ENCODE measurements at places on chromosomes 1 and 21.
A peak's percentile ranks its signal among the peaks of the same experiment; 100 is the strongest.

DNA sequence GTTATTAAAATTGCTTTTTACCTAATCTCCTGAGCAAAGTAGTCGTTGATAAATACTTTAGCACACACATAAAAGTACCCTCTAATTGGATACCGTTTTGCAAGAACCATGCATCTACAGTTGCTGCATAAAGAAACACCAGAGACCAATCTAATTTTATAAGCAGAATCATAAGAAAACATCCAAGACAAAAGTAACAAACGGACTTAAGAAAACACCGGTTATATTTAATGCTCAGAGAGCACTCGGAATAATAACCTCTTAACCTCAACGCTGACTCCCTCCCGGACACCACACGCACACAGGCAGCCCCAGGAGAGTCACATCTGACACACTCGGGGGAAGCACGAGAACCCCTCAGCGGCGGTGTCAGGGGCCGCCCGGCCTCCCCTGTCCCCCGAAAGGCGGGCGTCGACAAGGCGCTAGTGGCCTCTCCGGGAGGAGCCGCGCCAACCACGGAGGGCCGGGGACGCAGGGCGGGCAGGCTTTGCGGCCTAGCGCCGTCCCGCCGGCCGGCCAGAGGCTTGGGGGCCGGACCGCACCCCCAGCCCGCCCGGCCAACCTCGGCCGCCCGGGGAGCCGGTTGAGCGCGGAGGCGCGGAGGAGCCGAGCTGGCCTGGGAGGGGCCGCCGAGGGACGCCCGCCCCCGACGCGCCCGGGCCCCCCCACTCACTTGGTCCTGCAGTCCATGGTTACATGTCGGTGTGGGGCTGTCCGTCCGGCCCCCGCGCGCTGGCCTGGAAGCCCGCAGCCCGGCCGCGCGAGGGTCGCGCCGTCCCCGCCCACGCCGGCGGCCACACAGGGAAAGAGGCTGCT lies 606 bp downstream of the DENND1B start:
- peak; percentile 36 for DNase-seq

- DNase-seq = no peak
Measured at GRCh38 chr1:89689234-89689633, 56.3 kb downstream of the LRRC8C start.

- DNase-seq = no peak
Measured at GRCh38 chr1:67672260-67672803, 12.7 kb upstream of the GADD45A start.

- no peak for DNase-seq
Measured at GRCh38 chr21:43321111-43321510, 105.8 kb downstream of the SIK1 start.

DNA sequence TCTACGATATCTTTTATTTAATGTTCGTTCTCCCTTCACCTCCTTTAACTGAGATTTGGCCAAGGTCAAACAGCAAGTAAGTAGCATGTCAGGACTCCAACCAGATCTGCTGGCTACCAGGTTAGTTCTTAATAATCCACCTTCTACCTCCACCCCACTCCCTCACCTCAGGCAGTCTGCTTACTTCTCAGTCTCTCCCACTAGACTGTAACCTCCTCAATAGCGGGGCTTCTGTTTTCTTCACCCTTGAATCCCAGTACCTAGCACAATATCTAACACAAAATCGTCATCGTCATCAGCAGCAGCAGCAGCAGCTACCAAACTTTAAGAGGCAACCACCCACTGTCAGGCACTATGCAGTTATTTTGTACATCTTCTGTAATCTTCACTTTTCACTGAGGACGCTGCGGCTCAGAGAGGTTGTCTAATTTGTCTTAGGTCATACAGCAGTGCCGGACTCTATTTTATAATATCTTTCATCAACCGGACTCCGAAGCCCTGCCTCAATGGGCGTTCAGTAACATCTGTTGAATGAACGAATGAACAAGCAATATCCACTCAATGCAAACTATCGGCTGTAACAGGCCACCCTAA lies 859 bp upstream of the MAGI3 start:
- DNase-seq = no peak

DNA sequence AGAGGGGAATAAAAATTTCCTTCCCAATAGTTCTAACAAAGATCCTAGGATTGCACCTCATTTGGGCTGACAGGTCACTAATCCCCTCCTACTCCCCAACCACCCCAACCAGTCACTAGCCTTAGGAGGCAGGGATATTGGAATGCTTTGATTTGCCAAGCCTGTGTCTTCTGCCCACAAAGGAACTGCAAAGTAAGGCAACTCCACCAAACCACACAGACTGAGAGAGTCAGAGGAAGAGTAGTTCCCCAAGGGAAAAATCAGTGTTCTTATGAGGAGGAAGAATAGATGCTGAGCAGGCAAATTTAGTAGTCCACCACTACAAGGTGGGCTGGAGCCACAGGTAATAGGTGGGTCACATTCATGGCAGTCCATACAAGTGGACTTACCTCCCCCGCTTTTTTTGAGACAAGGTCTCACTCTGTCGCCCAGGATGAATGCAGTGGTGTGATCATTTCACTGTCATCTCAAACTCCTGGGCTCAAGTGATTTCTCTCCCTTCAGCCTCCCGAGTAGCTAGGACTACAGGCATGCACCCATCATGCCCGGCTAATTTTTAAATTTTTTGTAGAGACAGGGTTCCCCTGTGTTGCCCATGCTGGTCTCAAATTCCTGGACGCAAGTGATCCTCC lies 3.7 kb upstream of the TMEM39B start:
- no peak for DNase-seq

DNA sequence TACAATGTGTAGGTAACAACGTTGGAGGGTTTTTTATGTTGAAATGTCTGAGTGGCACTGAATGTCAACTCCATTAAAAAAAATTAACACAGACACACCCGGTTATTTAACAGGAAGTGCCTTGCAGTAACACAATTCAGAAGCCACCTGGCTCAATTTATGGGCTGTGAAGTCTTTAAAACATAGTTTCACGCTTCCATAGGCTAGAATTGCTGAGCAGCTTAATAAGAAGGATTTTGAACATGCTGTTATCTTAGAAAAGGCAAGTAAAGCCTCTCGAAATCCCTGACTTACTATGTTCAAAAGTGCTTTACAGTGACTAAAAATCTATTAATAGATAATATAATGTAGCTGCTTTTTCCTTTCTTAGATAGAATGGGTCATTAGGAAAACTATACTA lies 19.7 kb downstream of the SRSF4 start:
- no peak for DNase-seq

- DNase-seq = no peak
Measured at GRCh38 chr1:162059721-162060120, 9.8 kb upstream of the NOS1AP start.

DNA sequence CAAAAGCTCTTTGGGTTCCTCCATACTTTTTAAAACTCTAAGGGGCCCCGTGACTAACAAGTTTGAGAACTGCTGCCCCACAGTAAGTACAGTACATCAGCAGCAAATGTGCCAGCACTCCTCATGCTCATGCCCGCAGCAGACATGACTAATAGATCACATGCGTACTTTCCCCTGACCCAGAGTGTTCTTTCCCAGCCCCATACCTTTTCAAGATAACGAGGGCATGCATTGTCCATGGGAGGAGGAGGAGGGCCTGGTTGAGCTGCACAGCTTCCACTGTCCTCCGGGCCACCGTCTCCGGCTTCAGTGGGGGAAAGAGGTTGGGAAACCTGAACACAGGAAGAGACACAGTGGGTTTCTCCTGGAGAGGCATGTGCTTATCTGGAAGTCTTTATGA lies 45.5 kb downstream of the DHRS3 start:
- DNase-seq = no peak

GRCh38 chr21:41761211-41761933 lies 5.5 kb downstream of the RIPK4 start:
- no peak for DNase-seq

DNA sequence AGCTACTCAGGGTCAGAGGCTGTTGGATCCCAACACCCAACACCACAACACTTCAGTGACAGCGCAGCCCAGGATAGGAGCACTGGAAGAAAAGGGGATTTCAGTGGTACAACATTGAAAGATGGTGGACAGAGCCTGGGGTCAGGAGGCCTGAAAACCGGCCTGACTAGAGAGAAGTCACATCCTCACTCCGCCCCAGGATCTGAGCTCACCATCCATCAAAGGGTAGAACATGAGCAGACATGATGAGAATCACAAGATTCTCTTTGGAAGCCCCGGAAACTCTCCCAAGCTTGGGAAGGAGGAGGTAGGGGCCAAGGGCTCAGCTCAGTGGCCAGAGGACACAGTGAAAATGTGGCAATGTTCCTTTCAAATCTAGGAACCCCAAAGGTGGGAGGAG lies 271.3 kb downstream of the NPHP4 start:
- no peak for DNase-seq

DNA sequence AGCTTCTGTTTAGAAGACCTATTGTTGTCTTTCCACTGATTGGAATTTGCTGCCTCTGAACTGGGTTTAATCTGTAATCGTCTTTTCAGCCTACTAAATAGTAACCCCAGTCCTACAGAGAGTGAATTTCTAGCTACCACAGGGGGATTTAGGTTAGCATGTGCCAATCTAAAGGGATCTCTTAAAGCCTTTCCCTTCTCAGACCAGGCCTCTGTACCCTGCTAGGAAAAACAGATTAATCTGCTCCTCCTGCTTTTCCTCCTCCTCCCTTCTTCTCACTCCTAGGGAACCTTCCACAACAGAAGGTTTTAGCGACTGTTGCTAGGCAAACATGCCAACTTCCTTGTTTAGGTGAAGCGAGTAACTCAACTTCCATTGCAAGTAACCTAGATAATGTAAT lies 1.3 kb upstream of the RC3H1 start:
- DNase-seq = no peak

DNA sequence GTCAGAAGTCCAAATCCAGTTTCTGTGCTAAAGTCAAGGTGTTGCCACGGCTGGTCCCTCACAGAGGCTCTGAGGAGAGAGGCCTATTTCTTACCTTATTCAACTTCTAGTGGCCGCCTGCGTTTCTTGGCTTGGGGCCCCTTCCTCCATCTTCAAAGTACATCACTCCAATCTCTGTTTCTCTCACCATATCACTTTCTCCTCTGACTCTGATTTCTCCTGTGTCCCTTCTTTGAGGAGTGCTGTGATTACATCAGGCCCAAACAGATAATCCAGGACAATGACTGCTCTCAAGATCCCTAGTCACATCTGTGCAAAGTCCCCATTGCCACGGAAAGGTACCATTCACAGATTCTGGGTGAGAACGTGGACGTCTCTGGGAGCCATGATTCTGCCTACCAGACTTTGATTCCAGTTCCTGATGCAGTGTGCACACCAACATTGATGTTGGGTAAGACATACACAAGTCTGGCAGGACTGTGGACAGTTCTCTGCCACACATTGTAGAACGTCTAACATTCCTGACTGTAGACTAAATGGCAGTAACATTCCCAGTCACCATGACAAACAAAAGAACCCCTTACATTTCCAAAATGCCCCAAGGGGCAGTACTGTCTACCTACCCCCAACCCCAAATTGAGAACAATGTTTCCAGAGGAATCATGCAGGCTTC lies 43.0 kb upstream of the ITPKB start:
- DNase-seq = no peak

- no peak for DNase-seq
Measured at GRCh38 chr1:228039006-228039903, 32.5 kb downstream of the WNT3A start.

GRCh38 chr1:114289306-114289705 lies 135.6 kb upstream of the SYT6 start:
- DNase-seq = no peak

DNA sequence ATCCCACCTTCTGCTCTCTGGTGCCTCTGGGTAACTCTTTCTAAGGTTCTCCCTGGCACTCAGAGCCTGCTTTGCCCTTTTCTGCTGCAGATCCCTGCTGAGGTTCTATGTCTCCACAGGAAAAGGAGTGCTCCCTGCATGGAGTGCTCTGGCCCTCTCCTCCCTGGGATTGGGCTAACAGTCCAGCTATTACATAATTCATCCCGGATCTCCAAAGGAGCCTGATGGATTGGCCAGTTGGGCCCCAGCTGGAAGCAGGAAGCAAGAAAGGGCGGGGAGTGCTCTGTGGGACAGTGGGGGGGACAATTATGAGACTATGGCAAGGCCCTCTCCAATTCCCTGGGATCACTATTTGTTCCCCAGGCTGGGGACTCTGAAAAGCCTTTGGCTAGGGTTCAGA lies 51.9 kb upstream of the GOLT1A start:
- no peak for DNase-seq

DNA sequence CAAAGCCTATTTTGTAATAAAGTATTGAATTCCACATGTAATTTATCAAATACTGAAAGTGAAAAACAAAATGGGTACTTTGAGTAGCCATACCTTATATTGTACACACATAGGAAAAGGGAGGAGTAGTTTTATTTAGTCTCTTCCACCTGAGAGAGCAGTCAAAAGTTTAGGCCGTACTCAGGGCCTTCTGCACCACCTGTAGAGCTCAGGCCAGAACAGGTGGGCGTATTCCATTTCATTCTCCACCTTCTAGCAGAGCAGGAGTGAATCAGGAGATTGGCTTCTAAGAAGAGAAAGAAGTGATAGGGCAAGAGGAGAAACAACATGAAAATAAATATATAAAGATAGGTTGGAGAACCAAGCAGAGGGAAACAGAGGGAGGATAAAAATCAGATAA lies 44.0 kb downstream of the TRAF5 start:
- no peak for DNase-seq

DNA sequence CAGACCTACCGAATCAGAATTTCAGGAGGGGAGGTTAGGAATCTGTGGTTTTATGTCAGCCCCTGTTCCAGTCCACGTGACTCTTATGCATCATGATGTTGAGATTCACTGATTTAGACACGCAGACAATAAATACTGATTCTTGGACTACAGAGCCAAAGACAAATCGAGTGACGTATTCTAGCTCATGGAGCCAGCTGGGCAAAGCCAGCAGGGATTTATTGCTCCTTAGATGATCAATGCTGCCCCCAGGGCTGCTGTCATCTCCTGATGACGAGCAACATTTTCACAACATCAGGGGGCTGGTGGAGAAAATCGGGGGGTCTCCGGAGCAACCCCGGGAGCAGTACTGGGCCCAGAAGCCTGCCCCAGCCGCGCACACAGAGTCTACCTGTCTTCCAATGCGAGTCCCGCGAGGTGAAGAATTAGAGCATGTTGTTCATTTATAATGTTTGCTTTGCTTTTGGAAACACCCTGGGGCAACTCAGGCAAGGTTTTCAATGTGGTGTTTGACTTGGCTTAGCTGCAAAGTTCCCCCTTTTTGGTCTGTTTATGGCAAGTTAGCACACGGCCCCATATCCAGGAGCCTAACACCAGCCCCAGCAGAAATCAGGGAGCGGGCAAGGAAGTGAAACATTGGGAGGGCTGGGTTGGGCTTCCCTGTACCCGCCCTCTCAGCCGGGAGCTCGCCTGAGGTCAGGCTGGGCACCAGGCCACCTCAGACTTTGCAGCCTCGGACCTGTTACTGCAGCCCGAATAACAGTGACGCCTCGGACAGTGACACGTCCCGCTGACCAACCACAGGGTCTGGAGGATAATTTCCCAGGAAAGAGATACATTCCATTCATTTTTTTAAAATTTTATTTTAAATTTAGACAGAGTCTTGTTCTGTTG lies 19.9 kb upstream of the CLDN14 start:
- DNase-seq = no peak

All from activated CD4-positive, alpha-beta T cell treated with anti-CD3 and anti-CD28 coated beads, Interleukin-2, amount 50 U/mL, for 1 hour (primary cell).